Activated T-helper 2 cell treated with anti-CD3 and anti-CD28 coated beads, Interferon-gamma antibody, Interleukin-2, Interleukin-4, amounts not matched to agents 10 μg/mL and 5 μg/mL and 100 μg/mL, durations not matched to agents 14 hours and 24 hours and 36 hours (primary cell): ENCODE measurements at places on chromosomes 3 and 15.

GRCh38 chr15:80587816-80588456, 107.2 kb upstream of the ABHD17C start:
- no peak for DNase-seq

GRCh38 chr3:153285982-153286381, 124.0 kb downstream of the RAP2B start:
- no peak for DNase-seq

- DNase-seq, result no peak
Observed at GRCh38 chr3:55588146-55588765, 101.2 kb upstream of the WNT5A start.

DNA sequence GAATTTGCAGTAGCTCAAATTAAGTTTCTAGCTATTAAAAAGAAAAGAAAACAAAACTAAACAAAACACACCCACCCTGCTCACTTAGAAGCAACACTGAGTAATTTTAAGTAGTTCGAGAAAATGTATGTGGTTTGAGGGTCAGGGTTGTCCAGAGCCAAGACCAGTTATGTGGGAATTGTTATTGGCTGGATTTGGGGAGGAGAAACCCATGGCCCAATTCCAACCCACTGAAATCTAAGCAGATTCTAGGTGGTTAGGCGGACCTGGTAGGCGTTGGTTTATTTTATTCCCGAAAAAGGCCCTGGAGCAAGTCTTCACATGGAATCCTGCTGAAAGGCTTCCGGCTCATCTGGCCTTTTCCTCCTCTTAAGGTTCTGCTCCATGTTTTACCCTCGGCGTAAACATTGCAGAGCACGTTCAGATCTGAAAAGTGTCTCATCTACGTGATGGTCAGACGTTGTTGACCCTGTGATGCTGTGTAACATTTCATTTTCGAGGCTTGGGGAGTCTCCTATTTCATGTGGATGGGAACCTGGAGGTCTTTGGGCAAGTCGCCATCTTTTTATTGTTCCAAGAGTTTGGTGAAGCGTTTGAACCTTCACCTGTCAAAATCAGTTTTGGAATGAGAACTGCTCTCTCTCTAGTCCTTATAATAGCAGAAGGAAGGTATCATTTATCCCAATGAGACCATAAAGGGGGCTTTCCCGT, 64.0 kb downstream of the FLNB start:
- no peak for DNase-seq

- no peak for DNase-seq
Observed at GRCh38 chr3:48595075-48595525, at the start of gene COL7A1. TSS of gene COL7A1 (minus strand) at chr3:48595329. CDS start at chr3:48595159, 170 bp downstream.

DNA sequence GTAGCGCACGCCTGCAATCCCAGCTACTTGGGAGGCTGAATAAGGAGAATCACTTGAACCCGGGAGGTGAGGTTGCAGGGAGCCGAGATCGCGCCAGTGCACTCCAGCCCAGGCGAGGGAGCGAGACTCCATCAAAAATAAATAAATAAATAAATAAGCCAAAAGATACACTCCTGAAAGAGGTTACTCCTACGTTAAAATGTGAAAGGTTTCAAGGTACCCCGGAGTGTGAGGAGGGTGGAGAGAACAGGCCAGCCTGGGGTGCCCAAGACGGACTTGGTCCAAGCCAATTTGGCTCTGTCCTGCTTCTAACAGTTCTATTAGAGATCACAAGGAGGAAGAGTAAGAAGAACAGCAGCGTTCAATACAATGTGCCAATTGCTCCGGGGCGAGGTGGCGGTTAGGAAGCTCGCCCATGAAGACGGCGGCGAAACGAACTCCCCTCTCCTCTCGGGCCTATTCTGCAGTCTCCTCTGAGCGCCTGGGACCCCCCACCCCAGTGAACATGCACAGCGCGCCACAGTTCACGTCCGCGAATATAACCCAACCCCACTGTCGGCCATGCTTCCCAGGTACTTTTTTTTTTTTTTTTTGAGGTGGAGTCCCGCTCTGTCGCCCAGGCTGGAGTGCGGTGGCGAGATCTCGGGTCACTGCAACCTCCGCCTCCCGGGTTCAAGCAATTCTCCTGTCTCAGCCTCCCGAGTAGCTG, 942 bp downstream of the ELP6 start:
- DNase-seq, result peak; percentile 36

GRCh38 chr3:172238188-172238587, 198.8 kb downstream of the FNDC3B start:
- DNase-seq, result no peak

- no peak for DNase-seq
Observed at GRCh38 chr3:197024881-197025735, 4.5 kb downstream of the MELTF start.

DNA sequence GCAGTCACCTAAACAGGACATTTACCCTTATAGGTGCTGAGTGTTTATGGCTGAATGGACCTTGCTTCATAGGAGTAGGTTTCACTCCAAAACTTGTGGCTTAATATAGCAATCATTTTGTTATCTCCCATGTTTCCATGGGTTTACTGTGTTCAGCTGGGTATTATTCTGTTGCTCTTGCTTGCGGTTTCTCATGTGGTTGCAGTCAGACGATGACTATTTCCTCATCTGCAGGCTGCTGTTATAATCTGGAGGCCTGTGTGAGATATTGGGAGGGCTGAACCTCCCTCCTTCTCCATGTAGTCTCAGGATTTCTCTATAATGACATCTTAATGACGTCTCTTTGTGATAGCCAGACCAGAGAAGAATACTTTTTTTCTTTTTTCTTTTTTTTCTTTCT, 98.1 kb downstream of the ZPLD1 start:
- DNase-seq, result no peak

DNA sequence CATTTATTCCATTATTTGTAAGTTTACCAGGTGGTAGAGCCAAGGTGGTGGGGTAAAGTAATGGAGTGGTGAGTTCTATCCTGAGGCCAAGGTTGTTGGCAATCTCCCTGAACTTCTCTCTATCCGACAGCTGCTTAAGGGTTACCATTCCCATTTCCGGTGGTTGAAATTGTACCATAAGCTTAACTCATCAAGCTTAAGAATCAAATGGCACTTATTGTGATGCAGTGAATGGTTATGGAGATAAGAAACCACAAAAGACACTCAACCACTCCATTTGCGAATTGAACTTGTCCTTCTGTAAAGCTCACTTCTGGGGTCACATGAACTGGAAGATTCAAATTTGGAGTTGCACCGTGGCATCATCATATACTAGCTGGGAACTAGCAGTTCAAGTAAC, 287.4 kb upstream of the SLCO3A1 start:
- DNase-seq, result no peak

GRCh38 chr15:45242289-45242688, 9.7 kb upstream of the SLC28A2 start:
- no peak for DNase-seq

- DNase-seq, result no peak
Observed at GRCh38 chr3:129954514-129954913, 20.0 kb upstream of the TRH start.

DNA sequence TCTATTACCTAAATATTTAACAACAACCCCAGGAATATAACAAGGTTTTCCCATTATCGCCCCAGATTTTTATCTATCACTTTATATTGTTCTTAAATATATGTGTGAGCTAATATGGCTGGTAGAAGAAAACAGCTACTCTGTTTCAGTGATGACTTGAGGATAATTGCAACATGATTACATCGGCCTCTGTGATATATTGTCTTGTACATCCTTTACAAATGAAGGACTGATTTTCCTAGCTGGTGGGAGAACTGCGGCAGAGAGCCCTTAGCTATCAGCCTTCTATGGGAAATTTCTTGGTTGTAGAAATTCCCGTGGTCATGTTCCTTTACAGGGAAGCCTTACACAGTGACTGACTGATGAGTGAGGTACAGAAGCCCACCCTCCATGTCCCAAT, 110.9 kb upstream of the ZNF717 start:
- DNase-seq, result no peak

DNA sequence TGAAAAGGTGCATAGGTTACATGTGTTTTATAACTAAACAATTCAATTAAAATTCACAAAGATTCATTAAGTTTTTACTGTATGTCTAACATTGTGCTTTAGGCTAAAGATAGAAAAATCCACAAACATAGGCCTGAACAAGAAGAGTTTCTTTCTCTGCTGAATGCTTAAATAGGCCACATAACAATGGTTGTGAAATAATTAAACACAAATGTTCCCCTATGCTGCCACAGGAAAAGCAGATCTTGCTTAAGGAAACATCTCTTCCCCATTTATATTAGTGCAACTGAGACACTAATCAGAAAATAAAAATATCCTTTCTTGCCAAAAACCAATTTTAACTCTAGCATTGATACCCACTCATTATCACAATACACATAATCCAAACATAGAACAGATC, 725.4 kb upstream of the DPPA4 start:
- DNase-seq, result no peak

DNA sequence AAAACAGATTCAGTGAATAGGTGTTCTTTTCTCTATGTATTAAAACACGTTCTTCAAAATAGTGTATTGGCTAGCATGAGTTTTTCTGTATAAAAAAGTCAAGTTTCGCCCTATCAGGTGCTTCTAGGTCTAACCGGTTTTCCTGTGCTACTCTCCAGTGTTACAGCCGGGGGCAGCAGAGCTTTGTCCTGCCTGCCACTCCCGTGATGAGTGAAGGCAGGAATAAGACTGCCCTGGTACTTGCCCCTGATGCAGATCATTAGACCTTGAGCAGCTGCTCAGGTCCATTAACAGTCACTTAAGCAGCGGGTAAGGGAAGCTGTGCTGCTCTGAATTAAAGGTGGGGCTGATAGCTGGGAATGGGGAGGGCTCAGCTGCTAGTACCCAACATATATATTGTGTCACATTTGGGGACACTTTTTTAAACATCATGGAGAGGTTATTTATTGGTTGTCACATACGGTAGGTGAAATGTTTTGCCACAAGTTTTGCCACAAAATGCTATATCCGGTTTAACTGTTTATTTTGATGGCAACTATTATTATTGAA, 1.3 kb upstream of the UNC13C start:
- no peak for DNase-seq

DNA sequence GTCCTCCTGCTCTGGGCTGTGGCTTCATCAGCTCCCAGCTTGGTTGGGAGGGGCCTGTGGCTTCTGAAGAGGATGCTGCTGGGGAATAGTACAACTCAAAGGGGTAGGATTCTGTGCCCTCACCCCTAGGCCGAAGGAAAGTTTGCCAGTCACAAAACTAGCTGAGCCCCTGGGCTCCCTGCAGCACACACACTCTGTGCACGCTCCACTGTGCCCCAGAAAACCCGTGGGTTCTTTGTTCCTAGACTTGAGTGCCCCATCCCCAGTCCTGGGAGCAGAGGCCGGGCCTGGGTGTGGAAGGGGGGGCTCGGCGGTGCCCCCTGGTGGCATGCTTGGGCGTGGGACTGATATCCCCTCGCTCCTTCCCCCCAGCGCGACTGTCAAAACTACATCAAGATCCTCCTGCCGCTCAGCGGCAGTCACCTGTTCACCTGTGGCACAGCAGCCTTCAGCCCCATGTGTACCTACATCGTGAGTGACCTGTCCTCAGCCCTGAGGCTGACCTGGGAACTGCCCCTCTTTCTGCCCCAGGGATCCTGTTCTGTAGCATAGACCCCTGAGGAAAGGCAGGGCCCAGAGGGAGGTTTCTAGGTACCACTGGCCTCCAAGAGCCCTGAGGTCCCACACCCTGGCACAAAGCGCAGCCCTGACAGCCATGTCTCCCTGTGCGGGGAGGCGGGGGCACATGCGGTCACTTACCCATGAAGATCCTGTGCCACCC, 14.2 kb downstream of the CIB1 start:
- DNase-seq, result no peak

DNA sequence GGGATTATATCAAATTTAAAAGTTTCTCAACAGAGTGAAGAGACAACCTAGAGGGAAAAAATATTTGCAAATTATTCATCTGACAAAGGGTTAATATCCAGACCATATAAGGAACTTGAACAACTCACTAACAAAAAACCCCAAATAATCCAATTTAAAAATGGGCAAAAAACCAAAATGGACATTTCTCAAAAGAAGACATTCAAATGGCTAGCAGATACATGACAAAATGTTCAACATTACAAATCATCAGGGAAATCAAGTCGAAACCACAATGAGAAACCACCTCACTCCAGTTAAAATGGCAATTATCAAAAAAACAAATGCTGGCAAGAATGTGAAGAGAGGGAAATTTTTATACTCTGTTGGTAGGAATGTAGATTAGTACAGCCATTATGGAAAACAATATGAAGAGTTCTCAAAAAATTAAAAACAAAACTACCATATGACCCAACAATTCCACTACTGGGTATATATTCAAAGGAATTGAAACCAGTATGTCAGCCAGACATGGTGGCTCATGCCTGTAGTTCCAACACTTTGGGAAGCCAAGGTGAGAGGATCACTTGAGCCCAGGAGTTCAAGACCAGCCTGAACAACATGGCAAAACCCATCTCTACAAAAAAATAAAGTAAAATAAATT, 88.5 kb downstream of the CSNK1G1 start:
- no peak for DNase-seq

DNA sequence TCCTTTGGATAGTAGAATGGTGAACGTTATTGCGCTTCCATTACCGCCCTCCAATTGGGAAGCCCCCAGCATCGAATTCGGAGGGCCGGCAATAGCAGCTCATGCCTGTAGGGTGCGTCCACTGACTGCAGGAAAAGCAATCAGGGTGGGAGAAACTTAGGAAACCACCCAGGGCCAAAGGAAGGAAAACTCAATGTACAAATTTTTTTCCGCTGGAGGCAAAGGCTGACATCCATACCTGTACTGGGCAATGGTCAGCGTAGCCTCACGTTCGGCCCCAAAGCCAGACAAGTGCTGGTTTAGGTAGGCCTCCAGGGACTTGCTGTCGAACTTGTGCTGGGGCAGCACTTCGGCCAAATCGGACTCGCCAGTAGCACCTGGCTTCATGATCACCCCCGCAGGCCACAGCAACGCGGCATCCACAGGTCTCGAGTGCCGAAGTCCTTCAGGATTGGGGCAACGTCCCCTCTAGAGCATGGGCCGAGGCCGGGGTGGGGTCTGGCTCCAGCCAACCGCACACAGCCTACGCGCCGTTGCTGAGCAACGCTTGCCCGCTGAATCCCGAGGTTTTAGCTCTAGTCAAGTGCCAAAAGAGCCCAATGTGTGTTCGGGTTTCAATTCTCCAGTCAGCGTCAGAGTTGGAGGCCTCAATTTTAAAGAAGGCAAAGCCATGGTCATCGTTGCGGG, at the start of gene ACAD11:
Gene ACAD11 (minus strand): TSS at position 445 of the 687 bp plus-strand sequence. CDS start 58 bp downstream, at position 387.
- DNase-seq, result peak; percentile 33

DNA sequence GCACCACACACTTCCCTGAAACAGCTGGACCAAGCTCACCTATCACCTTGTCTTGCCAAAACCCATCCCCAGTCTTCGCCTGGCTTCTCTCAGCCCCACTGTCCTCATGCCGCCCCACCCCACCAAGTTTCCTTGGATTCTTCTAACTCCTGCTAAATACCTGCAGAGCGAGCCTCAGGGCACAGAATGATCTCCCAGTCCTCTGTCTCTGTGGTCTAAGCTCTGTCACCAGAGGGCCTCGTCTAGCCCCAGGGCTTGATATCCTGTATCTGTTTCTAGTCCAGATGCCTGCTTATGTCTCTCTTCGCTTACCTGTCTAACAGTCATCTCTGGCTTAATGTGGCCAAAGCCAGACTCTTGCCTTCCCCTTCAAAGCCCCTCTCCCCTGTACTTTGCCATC, 9.7 kb downstream of the CCDC12 start:
- no peak for DNase-seq
